Activated naive CD4-positive, alpha-beta T cell treated with Interleukin-2 at 50 U/mL for 16 hours (primary cell): ENCODE measurements at places on chromosomes 16 and 17.
A peak's percentile ranks its signal among the peaks of the same experiment; 100 is the strongest.

- DNase-seq, result peak; percentile 19
These were observed 77.1 kb downstream of the SDK2 start for GRCh38 chr17:73566905-73567782.

DNA sequence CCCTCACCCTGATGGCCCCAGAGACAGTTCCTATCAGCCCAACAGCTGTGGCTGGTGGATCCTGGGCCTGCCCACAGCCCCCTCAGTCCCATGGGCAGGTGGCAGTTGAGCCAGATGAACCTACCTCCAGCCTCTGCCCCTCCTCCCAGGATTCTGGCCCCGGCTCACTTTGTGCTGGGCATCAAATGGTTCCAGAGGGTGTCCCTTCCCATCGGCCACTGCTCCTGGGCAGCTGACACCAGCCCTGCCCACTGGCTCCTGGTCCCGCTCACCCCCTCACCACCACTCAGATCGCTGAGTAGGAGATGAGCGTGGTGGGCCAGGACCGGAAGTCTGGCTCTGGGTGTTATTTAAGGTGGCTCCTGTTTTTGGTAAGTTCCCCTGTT is 2.0 kb downstream of the TTYH2 start:
- DNase-seq, result no peak

DNA sequence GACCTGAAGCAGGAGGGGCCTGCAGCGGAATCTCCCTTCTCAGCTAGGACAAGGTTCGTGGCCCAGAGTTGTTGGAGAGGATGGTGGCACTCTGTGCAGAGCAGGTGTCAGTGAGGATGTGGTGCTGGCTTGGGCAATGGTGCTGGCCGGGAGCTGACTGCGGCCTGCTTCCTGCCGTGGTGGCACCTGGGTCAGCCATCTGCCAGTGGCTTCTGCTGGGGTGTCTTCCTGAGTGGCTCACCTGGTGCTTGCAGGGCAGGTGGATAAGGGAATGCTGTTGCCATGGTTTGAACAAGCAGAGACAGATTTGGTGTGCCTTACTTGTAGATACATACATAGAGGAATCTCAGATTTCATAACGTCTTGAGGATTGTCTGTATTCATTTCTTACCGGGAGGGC is 69.6 kb downstream of the SEC14L1 start:
- DNase-seq, result no peak

DNA sequence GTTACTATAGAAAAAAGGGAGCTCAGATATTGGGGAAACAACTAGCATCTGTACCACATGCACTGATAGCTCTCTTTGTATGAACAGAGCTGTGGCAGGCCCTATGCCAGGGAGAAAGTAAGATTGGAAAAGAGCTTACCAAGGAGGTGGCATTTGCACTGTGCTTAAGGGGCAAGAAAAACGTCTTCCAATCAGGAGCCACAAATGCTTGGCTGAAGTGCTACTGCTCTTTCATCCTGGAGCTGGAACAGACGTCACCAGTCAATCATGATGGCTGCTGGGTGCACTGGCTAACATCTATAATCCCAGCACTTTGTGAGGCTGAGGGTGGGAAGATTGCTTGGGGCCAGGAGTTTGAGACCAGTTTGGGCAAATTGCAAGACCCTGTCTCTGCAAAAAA is 218.5 kb downstream of the SEC14L1 start:
- no peak for DNase-seq

DNA sequence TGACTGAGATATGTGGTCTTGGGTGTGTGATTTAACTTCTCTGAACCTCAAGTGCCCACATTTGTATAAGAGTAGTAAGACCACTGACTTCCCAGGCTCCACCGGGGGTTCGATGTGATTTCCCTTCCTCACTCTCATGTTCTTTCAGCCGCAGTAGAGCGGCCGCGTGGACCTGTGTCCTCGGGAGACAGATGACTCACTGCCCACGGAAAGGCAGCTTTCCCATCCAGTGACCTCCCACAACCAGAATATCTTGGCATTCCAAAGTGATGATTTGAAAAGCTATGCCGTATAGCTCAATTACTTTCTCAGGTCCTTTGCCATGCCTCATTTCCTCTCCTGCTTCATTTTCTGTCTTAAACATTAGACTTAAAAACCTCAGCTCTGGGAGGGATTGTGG is 73.6 kb downstream of the IL21R start:
- no peak for DNase-seq

- no peak for DNase-seq
These were observed 11.7 kb downstream of the TMEM100 start for GRCh38 chr17:55710829-55711496.

GRCh38 chr17:77358801-77359200 is 218.0 kb downstream of the SEC14L1 start:
- DNase-seq, result no peak

GRCh38 chr17:78231991-78232858 is 794 bp downstream of the TMEM235 start:
- no peak for DNase-seq

- DNase-seq, result no peak
These were observed 7.1 kb downstream of the LGALS3BP start for GRCh38 chr17:78972507-78973105.

- DNase-seq, result no peak
These were observed 11.0 kb downstream of the FBRS start for GRCh38 chr16:30669026-30669902.

- DNase-seq, result no peak
These were observed 28.0 kb upstream of the GPRC5B start for GRCh38 chr16:19912455-19913339.

- no peak for DNase-seq
These were observed 21.2 kb downstream of the TBX2 start for GRCh38 chr17:61420745-61421398.

DNA sequence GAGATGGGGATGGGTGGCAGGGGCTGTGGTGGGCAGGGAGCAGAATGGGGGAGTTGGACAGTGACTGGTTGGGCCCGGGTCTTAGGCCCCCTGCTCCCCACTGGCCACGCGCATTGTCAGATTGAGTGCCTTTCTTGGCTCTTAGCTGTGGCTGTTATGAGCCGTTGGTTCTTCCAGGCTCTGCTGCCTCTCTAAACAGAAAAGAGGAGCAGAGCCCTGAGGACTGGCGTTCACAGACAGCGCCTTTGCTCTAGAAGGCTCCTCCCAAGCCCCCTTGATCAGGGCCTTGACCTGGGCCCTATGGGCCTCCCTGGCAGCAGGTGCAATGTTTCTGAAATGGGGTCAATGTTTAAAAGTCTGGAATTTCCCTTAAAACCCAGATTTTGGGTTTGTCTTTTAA is 14.8 kb upstream of the NUDT16L1 start:
- DNase-seq, result no peak

GRCh38 chr17:82563318-82563717 is 43.8 kb downstream of the FOXK2 start:
- no peak for DNase-seq

DNA sequence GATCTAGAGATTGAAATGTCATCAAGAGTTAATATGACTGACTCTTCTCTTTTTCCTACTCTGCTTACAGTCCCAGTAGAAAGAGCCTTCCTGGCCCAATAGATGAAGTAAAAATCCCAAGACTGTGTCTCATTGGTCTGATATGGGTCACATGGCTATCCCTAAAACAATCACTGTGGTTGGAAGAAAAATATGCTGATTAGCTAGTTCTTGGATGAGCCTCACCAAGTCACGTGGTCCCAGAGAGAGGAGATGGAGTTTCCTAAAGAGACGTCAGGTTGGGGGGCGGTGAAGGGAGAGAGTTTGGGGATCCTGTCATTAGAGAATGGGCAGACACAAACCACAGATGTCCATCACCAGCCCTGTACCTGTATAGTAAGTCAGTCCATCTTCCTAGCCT is 466.3 kb downstream of the HAPSTR1 start:
- no peak for DNase-seq

- no peak for DNase-seq
These were observed 232.0 kb downstream of the SNX29 start for GRCh38 chr16:12208341-12209035.

DNA sequence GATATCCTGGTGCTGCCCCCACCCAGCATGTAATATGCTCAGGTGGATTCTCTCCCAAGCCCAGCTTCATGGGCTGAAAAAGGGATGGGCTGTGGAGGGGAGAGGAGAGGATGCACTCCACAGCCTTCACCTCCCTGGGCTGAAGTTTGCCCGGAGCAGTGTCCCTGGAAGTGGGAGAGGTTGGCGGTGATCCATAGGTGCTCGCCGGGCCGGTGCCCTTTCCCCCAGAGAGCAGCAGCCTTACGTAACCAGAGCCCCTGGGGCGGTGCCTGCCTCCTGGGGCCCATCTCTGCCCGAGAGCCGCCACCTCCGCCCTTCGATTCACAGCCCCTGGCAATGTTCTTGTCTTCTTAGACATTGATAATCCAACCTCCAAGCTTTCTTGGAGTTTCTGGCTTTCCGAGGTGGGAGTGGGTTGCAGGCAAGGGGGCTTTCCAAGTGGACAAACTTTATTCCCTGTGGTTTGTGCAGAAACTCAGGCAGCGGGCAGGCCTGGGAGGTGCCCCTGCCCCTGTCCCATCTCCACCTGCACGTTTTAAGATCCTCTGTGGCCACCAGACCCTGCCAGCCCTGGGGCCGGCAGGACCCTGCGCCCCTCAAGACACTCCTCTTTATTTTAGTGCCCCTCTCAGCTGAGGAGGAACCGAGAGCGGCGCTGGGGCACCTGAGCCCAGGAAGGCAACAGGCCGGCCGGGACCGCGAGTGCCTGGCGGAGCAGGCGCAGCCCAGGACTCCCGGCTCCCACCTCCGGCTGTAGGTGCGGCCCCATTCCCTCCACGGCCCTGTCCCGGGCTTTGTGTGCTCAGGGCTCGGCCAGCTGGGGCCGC is 3.1 kb upstream of the WDR90 start:
- no peak for DNase-seq

- no peak for DNase-seq
These were observed 27.9 kb downstream of the MYOCD start for GRCh38 chr17:12693640-12694039.
